ENCODE measurements at places on chromosomes 2 and 18. TPM values are rescaled to one million over a fixed set of nuclear protein-coding genes. Genes with fewer than 3 reads are reported as not detected.

Gene FIGN
- not detected for total RNA-seq

GRCh38 chr18:49853011-49853410, 39.7 kb upstream of the ACAA2 start:
- no peak for DNase-seq

Gene RAMP1
- total RNA-seq, result 0.53 TPM

- no peak for DNase-seq
These were observed 177.4 kb upstream of the HS6ST1 start for GRCh38 chr2:128495996-128496547.

DNA sequence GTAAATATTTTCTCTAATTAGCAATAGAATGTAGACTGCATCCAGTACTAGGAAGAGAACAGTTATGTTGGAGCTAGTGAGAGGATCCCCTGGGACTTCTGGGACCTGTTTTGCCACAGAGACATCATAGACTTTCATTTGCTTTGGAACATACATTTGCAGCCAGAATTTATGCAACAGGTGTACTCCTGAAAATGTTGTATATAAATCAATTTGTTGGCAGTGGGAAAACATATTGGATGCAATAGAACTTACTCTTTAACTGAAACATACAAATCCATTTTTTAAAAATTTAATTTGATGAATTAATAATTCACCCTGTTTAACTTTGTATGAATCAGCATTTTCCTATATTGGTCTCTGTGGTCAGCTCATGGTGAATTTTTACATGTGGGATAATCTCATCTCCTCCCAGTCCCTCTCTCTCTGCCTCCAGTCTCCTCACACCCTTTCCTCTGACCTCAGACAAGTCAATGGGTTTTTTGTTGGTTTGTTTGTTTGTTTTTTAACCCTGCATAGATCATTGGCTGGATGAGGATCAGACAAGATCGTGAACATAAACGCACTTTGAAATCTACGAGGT, 263.0 kb downstream of the LPIN1 start:
- DNase-seq, result no peak

DNA sequence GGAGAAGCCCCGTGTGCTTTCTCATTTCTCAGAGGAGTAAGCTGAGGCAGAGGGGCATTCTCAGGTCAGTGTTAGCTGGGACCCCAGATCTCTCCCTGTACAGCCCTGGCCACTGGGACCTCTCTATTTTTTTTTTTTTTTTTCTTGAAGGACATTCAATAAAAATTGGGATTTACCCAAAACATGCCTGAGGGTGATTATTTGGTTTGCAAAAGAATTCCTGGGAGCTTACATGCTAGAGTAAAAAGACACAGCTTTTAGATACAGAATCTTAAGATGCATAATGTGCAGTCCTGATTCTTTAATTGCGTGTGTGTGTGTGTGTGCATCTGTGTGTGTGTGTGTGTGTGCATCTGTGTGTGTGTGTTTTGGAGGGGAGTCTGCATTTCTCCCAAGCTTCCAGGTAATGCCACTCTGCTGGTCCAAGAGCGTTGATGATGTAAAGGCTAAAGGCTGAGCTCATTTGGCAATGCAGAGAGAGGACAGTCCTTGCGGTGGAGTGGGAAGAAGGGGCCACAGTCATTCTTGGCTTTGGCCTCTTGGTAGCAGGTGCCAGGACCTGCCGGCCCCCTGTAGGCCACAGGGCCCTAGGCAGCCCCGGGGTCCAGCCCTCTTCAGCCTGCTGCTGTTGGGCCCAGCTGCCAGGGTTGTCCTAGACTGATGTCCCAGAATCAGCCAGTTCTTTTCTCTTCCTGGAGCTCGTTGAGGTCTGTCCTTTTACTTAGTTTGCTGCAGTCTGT, 74.1 kb upstream of the MCFD2 start:
- no peak for DNase-seq

GRCh38 chr2:188966079-188966571, 8.0 kb upstream of the COL3A1 start:
- DNase-seq, result no peak

Gene DYSF
- total RNA-seq, result 0.16 TPM

DNA sequence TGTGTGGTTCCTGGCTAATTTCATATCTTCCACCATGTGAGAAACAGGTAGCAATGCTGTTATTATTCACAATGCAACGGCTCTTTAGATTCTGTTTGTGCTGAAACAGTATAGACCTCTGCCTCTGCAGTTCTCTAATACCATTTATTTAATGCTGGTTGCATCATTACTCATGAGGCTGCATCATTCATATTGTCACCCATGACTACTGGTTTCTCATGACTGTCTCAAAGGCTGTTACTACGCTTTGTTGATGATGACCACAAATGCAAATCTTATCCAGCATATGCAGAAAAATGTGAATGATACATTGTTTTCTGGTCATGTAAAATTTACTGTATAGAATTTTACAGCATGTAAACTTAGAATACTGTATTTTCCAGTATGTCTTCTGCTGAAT, 22.5 kb downstream of the CAVIN2 start:
- no peak for DNase-seq

DNA sequence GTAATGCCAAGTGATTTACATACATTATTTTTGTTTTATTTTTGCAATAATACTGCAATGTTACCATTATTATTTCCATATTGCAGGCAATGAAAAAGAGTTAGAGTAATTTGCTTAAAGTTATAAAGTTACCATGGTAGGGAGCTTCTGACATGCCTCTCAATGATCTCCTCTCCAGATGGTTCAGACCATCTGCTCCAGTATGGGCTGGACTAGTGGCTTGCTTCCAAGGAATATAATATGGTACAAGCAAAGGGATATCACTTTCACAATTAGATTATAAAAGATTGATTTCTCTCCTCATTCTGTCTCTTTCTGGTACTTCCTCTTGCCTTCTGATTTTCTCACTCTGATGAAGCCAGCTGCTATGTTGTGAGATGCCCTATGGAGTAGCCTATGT, 245.4 kb downstream of the INSIG2 start:
- DNase-seq, result no peak

DNA sequence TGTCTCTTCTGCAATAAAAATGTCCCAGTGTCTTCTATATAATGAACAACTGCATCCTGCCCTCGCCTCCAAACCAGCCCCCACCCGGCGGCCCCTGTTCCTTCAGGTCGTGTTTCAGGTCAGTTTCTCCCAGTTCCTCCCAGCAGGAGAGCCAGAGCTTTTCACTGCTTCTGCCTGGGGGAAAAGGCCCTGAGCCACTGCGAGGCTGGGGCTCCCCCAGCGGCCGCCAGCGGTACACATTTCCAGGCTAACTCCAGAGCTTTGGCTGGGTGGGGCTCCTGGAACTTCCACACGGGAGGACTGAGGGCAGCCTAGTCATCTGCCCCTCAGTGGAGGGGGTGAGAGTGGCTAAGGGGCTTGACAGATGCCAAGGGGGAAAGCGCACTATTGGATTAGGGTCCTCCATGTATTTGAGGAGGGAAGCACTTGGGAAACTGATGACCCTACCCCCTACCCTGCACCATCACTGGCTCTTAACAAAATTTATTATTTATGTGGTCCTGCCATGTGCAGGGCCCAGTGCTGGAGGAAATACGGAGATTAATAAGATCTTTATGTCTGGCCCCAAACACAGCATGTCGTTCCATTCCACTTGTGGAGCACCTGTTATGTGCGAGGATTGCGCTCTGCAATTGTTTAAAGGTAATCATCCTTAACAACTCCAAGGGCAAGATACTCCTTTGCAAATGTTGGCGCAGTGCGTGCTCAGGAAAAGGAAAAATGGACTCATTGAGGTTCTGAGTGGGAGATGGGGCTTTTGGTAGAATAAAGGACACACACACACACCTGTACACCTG, 17.3 kb upstream of the CYS1 start:
- peak; percentile 27 for DNase-seq

Data from activated T-cell treated with anti-CD3 and anti-CD28 coated beads, Interleukin-2, amount 50 U/mL, for 4 hours (primary cell).